Activated gamma-delta T cell treated with anti-CD3 and anti-CD28 coated beads, Interleukin-2, amount 50 U/mL, for 16 hours (primary cell): ENCODE measurements at places on chromosomes 5 and 9.

GRCh38 chr5:132267931-132268768 lies 10.7 kb downstream of the PDLIM4 start:
- no peak for DNase-seq

- no peak for DNase-seq
These were observed 19.4 kb downstream of the CSF1R start for GRCh38 chr5:150066901-150067396.

GRCh38 chr9:134048582-134048968 lies 19.3 kb downstream of the BRD3 start:
- no peak for DNase-seq

DNA sequence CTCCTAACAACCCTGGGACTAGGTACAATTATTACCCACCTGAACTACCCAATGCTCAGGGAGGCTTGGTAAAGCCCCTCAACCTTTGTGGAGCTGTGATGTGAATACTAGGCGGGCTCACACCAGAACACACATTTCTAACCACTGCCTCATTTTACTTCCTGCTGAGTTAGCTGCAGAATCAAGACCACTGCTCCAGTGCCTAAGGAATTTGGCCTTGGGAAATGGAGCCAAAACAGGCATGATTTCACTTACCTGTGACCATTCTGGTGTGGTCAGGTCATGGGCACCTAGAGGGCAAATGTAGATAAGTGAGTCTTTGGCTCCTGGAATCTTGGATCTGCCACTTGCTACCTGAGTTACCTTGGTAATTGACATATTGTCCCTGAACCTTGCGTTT lies 5.2 kb downstream of the WWC1 start:
- no peak for DNase-seq

DNA sequence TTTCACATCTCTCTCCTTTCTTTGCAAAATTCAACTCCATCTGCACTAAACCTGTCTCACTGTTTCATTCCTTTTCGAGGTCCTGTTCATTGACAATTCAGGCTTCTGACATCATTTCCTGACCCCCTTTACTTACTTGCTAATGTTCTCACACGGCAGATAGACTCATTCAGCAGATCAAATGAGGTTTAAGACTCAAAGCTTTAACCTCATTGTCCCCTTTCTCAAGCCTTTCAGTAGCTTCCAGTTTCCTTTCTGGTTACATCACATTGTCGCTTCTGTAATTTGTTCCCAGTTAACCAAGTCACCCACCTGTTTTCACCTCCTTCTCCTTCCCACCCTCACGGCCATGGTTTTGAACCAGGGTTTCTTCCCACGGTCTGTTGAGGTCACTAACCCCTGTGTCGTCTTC lies 143.4 kb upstream of the OTULINL start:
- DNase-seq: no peak

- no peak for DNase-seq
These were observed 151.8 kb downstream of the MUSK start for GRCh38 chr9:110820381-110820780.

- no peak for DNase-seq
These were observed 61.8 kb upstream of the SNX2 start for GRCh38 chr5:122713041-122713440.
